ENCODE measurements at places on chromosomes 7 and 10. TPM values are rescaled to one million over a fixed set of nuclear protein-coding genes. Genes with fewer than 3 reads are reported as not detected.

ABHD11 gene
- total RNA-seq: 10.7 TPM

DNA sequence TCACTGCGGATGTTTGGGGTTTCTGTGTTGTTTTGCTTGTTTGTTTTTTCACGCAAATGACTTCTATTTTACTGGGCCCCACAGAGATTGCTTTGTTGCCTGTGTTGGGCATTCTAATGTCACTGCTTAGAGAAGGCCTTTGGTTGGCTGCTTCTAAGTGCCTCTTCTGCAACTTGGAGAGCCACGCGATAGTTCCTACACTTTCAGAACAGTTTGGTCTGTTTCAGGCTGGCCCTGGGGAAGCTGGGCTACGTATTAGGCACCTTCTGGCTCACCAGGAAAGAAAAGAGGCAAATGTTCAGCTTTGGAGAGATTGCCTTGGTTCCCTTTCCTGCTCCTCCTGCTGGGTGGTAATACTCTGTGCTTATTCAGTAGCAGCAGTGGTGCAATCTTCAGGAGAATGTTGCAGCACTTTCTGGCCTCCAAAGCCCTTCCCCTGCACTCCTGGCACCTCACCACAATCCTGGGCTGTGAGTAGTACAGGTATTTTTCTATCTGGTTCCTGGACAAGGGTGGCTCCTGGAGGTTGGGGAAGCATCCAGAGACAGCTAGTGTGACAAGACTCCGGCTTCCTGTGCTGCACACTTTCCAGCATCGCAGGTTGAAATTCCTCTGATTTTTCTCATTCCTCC is 1.2 kb downstream of the ANTXRL start:
- DNase-seq: peak; percentile 17

DNA sequence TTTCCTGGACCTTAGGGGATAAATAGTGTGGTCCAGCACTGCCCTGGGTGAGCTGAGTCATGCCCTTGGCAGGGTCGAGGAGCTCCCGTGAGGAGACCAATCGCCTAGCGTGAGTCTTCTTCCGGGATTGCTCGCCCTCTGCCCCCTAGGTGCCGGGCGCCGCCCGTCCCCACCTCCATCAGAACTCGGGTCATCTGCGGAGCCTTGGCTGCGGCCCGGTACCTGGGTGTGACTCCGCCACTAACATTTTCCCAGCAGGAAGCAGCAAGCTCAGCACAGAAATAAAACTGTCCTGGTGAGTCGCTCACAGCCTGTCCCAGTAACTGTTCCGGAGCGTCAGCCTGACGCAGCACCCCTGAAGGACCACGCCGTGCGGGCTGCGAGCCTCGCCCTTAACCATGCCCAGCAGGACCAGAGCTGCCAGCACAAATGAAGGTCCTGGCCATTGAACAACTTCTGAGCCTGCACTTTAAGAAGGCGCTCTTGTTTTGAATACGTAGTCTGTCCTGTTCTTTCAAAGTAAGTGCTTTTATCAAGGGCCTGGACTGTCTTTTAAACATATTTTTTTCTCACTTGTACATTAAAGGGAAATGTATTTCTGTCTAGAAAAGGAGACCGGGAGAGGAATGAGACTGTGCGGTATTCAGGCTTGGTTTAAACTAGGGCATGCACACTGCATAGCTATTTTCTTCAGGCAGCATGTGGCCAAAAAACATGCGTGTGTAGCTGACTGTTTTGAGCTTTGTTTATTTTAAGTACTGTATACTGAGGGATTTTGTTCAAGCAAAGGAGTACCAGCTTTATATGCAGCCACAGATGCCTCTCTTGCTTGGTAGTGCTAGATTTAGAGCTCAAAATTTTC is 136.7 kb downstream of the HECW1 start:
- peak; percentile 65 for DNase-seq

DNA sequence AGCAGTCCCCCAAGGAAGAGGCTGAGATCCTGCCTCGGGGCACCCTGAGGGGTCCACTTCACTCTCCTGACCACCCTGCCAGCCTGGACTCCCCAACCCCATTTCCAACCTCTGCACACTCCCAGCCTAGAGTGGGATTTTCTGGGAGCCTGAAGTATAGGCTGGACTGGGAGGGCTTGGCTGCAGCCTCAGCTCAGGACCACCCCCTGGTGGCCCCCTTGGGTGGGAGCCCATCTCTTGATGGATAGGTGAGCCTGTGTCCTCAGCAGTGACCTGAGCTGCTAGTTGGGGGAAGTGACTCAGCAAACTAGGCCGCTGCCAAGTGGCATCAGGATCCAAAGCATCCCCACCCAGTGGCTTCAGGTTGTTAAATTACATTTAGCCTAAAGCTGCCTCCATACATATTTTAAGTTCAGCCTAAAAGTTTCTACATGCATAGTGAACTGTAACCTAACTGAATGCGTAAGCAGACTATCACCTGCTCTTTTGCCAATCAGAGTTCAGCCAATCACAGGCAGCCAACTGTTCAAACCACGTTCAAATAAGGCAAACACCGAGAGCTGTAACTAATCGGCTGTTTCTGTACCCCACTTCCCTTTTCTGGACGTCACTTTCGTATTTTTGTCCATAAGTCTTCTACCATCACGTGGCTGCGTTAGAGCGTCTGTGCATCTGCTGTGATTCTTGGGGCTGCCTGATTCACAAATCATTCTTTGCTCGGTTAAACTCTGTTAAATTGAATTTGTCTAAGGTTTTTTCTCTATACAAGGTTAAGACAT is 144.0 kb downstream of the PLPP4 start:
- DNase-seq: no peak

- DNase-seq: no peak
Observed at GRCh38 chr10:114933588-114933987, 4.4 kb upstream of the TRUB1 start.

PNLIPRP2 gene
- total RNA-seq: 1.6 TPM

TRIL gene
- 9.7 TPM for total RNA-seq

DNA sequence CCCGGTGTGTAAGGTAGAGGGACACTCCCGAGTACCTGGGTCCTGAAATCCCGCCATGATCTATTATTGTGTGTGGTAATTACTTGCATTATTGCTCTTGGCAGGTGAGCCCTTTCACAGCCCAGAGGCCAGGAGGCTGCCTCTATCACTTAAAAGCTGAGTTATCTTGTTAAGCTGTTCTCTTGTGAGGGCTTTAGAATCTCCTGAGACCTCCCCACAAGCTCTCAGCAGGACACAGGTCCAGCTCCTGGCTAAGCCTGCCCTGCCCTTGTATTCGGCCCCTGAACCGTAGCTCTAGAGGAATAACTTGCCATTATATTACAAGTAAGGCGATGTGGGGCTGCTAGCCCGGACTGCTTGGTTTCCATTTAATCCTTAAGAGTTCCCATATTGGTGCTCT is 13.9 kb downstream of the SND1 start:
- DNase-seq: no peak

DNA sequence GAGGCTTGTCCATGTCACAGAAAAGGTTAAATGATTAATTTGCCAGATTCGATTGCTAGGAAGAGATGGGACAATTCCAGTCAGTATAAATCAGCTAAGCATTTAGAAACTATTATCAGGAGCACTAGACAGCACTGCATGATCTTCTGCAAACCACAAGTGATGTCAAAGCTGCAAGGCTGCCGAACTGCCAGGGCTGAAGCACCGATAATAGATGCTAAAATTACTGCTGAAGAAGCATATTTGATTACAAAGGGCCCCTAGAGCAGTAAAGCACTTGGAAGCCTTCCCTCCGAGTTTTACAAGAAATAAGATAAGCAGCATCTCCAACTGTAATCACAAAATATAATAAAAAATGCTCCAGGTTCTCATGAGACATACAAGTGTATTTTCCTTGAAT is 40.6 kb downstream of the RNLS start:
- DNase-seq: no peak

- no peak for DNase-seq
Observed at GRCh38 chr10:88618496-88618895, 31.9 kb downstream of the LIPJ start.

H2BK1 gene
- total RNA-seq: not detected

DNA sequence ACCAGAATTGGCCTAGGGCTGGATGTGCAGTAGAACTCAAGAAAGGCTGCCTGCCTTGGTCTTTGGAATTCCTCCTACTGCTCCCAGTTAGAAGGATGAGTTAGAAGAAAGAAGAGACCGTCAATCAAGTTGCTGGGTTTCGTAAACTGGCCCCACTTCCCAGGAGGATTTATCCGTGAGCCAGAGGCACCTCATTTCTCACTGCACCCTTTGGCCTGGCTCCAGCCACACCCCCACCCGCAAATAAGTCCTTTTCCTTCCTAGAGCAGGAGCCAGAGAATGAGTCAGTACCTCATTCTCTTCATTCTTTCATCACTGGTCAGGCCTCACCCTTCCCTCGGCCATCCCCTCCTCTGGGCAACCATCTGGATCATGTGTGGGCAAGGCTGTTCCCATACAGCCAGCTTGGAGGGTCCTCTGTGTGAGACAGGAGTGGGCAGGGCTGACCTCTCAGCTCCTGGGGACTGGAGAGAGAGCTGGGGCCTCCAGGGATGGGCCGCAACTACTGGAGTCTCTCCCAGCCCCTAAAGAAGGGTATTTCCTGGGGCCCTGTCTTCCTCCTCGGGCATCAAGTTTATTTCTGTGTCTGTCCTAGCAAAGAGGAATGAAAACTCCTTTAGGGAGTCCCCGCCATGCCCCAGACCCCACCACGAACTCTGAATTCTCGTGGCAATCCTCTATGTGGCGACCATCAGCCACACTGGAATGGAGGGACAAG is 87.2 kb upstream of the DUSP5 start:
- peak; percentile 76 for DNase-seq

CPA2 gene
- 1.2 TPM for total RNA-seq

EBLN1 gene
- total RNA-seq: not detected
